ENCODE measurements at places on chromosomes 2 and 18. TPM values are rescaled to one million over a fixed set of nuclear protein-coding genes. Genes with fewer than 3 reads are reported as not detected.

DHX57 gene
- 40.8 TPM for total RNA-seq

PARD3B gene
- total RNA-seq = 36.2 TPM

KCNE4 gene
- total RNA-seq = 17.8 TPM

RFTN2 gene
- total RNA-seq = 30.3 TPM

Measured in camera-type eye (tissue), 1 donor.